ENCODE measurements at places on chromosomes 2 and 18.

DNA sequence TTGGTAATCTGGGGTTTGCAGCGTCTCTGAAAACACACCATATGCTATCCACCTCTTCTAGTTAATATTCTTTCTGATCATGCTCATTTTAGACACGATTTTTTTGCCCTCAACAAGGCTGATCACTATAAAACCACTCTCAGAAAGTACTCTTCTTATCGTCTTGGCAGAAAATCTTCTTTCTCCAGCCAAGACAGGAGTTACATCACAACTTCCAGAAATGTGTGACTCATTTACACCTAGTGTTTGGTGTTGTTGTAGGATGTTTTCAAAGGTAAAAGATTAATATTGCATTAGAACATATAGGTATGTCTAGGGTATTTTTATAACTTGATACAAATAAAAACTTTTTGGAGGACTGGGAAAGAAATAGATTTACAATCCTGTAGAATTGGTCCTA, 138.5 kb upstream of the NETO1 start:
- DNase-seq: no peak

DNA sequence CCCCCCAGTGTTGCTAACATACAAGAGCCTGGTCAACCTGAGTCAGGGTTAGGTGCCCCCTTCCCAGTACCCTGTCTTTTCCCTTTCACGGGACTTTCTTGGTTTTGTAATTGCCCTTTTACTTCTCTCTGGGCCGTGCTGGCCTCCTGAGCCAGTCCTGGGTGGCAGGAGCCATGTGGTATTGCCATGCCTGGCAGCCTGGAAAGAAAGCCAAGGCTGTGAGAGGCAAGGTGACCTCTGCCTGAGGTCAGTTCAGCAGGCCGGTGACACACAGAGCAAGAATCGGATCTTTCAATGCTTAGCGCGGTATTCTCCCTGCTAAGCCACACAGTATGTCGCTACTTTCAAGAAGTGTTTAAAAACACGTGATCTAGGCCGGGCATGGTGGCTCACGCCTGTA, 52.3 kb downstream of the C18orf63 start:
- DNase-seq: no peak

- DNase-seq: no peak
Observed at GRCh38 chr2:59853032-59853431, 700.4 kb downstream of the BCL11A start.

GRCh38 chr2:60283626-60284025, 269.8 kb downstream of the BCL11A start:
- DNase-seq: no peak

GRCh38 chr2:98540536-98540935, 67.8 kb downstream of the COA5 start:
- DNase-seq: no peak

DNA sequence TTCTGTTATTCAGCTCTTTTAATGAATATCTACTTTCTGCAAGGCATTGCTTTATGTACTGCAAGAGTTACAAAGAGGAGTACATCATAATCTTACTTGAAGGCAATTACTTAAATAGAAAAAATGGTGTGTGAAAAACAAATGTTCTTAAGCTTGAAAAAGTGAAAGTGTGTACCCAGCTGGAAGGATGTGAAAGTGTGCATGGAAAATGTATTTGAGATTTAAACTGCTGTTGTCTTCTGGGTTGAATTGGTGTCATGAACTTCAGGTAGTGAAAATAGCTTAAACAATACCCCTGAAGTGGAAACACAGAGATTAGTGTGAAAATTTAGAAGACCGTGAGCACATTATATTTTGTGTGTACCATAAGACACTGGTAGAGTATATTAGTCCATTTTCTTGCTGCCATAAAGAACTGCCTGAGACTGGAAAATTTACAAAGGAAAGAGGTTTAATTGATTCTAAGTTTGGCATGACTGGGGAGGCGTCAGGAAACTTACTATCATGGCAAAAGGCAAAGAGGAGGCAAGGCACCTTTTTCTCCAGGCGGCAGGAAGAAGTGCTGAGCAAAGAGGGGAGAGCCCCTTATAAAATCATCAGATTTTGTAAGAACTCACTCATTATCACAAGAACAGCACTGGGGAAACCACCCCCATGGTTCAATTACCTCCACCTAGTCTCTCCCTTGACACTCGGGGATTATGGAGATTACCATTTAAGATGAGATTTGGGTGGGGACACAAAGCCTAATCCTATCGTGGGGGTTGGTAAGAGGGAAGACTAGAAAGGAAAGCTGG, 38.8 kb downstream of the SCN2A start:
- DNase-seq: no peak

DNA sequence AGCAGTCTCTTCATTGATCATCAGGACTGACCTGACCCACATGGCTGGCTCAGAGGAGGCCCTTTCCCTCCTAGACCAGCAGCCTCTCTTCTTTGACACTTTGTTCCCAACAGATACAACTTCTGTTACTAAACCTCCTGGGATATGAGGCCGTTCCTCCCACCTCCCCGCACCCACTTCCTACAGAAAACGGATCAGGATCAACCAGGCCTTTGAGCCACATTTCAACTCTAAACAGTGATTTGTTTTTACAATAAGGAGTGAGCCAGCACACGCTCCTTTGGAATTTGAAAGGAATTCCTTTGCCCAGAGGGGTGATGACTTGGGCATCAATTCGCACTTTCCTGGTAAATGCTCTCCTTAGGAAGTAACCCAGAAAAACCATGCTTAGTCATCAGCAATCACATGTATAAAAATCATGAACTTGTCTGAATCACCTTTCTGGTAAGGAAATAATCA, 180.4 kb downstream of the FAM124B start:
- DNase-seq: no peak

GRCh38 chr2:134843968-134844367, 5.6 kb downstream of the ACMSD start:
- DNase-seq: no peak

- no peak for DNase-seq
Observed at GRCh38 chr2:158973116-158973956, 4.9 kb downstream of the TANC1 start.

DNA sequence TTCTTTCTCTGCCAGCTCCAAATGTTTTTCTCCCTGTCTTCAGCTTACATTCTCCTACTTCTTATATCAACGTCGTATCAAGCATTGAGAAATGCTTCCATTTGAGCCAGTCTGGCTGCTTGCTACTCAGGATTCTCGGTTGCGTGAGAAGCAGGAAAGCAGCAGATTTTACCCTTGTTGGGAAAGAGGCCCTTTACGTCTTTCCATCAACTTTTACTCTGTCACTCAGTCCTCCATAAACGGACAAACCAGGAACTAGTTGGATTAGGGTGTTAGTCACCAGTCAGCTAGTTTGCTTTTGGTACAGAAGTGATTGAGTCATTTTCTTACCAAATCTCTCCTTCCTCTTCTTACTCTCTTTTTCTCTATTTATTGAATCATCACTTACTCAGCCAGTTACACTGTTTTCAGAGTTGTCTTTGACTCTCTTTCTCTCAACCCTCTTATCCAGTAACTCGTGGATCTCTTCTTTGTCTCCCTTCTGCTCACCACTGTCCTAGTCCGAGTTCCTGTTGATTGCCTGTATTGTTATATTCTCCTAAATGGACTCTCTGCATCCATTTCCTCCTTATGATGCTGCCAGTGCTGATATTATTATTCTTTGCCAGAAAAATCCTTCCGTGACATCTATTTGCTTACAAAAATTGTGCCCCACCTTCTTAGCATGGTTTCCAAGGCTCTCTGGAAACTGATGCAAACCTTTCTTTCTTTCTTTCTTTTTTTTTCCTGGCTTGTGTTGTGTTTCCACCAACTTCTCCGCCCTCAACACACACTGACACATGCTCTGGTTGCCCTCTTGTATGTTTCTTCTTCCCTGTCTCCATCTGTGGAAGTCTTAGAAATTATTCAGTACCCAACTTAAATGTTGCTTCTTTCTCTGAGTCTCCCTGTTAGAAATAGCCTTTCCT, 61.5 kb downstream of the VRK2 start:
- DNase-seq: no peak

DNA sequence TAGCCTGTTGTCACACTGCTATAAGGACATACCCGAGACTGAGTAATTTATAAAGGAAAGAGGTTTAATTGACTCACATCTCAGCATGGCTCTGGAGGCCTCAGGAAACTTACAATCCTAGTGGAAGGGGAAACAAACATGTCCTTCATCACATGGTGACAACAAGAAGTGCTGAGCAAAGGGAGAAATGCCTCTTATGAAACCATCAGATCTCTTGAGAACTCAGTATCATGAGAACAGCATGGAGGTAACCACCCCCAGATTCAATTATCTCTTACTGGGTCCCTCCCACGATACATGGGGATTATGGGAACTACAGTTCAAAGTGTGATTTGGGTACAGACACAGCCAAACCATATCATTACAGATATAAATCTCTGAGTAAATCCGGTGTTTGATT, 148.7 kb downstream of the PRPF40A start:
- no peak for DNase-seq

- DNase-seq: no peak
Observed at GRCh38 chr2:238882082-238882755, 34.3 kb downstream of the TWIST2 start.

DNA sequence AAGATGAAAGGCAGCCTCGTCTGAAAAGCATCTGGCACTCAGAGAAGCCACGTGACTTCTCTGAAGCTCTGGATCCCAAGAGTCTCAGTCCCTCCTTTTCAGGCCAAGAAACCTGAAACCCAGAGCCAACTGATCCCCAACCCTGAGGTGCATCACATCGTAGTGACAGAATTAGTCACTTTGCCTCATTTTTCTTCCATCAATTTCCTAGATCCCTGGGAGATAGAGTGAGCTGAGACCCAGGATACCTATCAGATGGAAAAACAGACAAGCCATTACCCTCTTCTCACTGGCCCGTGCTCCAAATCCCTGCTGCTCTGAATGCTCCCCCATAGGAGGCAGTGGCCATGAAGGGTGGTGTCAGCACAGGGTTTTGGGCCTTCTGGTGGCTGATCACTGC, 113.1 kb downstream of the ALK start:
- no peak for DNase-seq

DNA sequence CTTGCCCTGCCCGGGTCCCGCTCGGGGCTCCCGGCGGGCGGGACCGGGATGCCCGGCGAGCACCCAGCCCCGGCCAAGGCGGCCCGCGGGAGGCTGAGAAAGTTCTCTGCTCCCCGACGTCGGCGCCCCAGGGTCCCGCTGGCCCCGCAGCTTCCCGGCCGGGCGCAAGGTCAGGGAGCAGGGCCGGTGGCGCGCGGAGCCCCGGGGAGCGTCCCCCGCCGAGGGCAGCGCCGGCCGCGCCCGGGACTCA, 331 bp downstream of the SERPINE2 start:
- no peak for DNase-seq

DNA sequence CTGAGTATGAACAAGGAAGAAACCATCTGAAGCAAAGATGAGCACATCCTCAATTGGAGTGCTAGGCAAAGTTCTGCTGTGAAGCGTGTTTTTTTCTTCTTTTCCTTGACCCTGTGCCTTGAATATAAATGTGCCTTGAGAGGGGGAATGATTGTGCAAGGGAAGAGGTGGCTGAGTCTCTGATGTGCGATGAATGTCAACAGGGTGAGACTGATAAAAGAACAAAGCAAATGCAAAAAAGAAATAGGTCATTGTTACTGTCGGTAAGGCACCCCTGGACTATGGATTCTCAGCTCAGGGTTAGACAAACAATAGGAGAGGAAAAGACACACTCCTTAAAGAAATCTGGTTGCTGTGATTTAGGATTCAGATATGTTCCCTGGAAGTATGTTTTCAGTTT, 54.5 kb downstream of the HDHD2 start:
- no peak for DNase-seq

DNA sequence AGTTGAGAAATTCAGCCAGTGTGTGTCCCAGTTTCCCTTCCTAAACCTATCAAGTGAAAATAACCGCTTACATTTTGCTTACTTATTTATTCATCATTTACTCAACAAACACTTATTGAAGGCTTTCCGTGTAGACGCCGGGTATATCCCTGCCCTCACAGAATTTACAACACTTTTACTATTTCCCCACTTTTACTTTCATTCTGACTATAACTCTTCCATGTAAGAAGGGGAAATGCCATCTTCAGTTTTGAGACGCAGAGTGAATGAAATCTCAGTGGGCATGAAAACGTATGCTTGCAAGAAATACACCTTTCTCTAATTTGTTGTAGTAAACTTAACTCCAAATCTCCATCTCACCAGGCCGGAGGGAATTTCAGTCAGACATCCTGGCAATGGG, 251.0 kb upstream of the CHAC2 start:
- DNase-seq: no peak

DNA sequence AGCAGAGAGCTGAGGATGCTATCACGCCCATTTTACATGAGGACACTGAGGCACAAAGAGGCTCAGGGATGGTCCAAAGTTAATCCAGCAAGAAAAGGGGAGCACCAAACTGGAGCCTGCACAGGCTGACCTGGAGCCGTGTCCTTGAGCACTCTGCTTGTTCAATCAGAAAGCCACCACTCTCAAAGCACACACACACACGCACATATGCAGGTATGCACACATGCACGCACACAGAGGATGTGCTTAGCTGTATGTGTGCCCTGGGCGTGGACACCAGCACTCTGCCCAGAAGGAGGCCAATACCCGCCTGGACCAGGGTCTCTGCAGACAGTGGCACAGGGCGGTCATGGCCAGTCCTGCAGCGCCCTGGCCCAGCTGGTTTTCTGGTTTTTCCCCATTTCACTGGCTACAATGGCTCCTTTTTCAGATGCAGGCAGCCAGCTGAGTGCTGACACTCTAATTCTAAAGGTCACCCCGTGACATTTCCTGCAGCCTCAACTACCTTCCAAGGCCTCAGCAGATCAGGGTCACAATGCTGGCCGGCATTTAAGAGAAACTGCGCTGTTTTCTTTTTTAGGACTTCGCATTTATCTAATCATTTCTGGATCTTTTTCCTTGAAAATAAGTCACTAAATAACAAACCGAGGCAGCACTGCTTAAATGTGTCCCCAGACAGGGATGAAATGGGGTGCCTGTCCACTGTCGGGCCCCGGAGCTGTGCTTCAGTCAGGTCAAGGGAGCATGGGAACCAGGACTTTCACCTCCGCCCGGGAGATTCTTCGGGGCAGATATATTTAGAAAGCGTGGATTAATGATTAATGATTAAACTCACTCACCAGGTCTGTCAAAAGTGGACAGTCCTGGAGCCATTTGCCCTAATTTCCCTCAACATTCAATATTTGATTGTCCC, 104.5 kb downstream of the HDAC4 start:
- no peak for DNase-seq

DNA sequence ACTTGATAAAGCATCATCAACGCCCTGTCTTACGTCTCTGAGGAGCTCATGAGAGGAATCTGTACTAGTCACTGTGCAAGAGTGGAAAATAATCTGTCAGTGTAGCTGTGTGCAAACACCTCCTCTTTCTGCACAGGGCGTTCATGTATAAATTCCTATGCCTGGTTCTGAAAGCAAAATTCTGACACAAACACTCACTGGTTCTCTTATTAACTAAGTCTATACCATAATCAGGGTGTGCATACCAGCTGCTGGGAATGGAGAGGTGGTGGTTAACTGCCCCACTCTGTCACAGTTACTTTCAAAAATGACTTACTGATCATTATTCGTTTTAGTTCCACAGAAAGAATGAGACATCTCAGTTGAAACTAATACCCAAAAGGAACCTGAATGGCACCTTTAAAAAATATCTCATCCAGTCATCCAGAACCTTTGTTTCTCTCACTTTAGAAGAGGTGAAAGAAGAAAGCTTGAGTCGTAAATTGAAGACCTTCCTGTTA, 35.7 kb downstream of the STK39 start:
- DNase-seq: no peak

GRCh38 chr2:200156166-200156835, 150.2 kb upstream of the SPATS2L start:
- no peak for DNase-seq
